ENCODE measurements at places on chromosomes 5 and 9.

- DNase-seq = no peak
Observed at GRCh38 chr9:7055171-7055903, 297.6 kb downstream of the KDM4C start.

- DNase-seq = peak; percentile 94
Observed at GRCh38 chr5:32233696-32234447, 59.8 kb upstream of the GOLPH3 start.

DNA sequence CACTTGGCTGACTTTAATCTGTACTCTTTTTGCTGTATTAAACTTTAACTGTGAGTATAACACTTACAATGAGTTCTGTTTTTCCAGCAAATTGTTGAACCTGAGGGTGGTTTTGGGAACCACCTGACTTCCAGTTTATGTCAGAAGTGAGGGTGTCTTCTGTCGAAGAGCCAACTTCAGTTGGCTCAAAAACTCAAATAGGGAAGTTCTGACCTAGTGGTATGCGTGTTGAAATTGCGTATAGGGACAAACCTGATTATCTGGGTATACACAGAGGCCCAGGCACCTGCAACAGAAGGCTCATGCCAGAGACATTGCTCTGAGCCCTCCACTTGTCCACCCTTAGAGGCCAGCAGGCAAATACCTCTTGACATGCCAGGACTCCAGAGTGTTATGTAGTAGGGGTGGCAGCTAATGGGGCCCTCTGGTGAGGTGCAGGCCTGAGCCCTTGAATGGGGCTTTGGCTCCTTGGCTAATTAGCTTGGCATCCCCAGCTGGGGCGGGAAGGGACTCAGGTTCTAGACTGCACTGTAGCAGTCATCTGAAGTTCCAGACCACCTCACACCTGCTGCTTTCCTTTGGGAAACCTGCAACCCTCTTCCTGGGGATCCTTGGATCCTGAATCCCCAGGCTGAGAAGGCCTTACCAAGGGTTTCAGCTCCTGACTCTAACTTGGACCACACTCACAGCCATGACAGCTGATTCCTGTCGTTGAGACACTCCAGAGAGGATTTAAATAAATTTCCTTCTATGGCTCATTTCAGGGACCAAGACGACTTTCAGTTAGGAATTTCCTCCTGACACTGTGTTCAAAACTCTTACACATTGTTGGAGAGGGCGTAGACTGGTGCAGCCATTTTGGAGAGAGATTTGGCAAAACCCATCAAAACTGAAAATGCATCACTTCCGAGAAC, 189.6 kb downstream of the HSPA4 start:
- DNase-seq = no peak

DNA sequence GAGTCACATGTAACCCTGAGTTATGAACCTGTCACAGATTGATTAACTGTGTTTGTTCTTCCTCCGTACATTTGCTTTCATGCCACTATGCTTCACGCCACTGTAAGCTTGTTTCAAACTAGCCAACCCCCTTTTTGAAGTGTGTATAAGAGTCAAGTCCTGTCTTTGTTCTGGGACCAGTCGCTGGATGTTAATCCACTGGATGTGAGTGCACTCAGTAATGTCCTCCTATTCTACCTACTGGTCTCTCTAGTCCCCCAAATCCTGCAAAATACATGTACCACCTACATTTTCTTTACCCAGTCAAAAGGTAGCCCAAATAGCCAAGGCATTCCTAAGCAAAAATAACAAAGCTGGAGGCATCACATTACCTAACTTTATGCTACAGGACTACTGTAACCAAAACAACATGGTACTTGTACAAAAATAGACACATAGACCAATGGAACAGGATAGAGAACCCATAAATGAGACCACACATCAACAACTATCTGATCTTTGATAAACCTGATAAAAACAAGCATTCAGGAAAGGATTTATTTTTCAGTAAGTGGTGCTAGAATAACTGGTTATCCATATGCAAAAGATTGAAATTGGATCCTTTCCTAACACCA, 1139.1 kb upstream of the SEMA6A start:
- no peak for DNase-seq

GRCh38 chr5:95949810-95950209, 11.8 kb downstream of the ELL2 start:
- no peak for DNase-seq

DNA sequence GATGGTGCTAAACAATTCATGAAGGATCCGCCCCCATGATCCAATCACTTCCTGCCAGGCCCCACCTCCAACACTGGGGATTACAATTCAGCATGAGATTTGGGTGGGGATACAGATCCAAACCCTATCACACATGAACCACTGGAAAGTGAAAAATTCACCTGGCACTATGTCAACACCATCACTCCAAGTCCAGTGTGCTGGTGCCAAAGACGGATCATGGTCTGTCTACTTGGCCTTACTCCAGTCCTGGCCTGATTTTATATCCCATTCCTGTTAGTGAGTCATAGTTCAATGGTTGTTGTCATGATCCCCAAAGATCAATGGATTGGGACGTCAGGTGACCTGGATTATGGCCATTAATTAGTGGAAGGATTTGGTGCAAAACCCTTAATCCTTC, 147.4 kb upstream of the RPS23 start:
- no peak for DNase-seq

GRCh38 chr5:8869932-8870331, 675.9 kb downstream of the SEMA5A start:
- DNase-seq = no peak

DNA sequence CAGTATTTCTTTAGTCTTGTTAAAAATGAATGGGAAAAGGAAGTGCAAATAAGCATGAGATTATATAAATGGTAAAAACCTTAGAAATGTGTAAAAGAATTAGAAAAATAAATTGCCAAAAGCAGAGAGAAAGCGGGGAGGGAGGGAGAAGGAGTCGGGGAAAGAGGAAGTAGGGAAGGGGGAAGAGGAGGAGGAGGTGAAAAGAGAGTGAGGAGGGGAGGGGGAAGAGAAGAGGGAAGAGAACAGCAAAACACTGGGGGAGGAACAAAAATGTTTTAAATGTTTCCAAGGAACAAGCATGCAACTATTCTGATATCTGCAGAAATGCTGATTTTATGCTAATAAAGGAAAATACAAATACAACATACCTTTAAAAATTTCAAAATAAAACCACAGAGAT, 317.5 kb downstream of the PIK3R1 start:
- no peak for DNase-seq

DNA sequence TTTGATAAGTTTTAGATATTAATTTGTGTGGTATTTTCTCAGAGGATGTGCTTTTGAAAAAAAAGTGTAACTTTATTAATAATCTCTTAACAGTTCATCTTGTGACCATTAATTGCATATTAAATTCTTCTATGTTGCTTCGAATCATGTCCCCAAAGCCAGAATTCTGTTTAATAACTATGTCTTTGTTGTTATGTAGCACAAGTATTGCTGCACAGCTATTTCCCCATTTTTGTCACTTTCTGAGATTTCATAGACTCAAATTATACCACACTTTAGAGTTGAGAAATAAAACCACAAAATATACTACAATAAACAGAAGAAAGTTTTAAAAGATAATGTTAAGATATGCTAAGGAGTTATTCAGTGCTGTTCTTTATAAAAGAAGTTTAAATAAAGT, 2.8 kb downstream of the MEF2C start:
- DNase-seq = no peak

GRCh38 chr9:135614821-135615665, 24.3 kb downstream of the GLT6D1 start:
- no peak for DNase-seq

DNA sequence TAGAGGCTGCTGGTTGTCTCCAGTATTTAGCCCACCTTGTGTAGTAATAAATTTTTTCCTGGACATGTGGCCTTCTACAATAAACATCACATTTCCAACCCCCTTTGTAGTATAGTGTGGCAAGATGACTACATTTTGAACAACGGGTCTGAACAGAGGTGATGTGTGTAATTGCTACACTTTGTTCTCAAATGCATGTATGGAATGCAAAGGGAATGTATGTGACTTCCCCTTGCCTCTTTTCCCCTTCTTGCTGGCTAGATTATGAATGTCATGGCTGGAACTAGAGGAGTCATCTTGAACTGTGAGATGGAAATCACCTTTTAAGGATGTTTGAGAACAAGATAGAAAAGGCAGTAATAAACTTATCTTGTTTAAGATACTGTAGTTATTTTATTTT, 54.5 kb downstream of the PRR16 start:
- DNase-seq = no peak

GRCh38 chr5:86127696-86128095, 490.0 kb upstream of the COX7C start:
- DNase-seq = no peak

GRCh38 chr5:34555699-34556508, 100.2 kb upstream of the RAI14 start:
- no peak for DNase-seq

- no peak for DNase-seq
Observed at GRCh38 chr5:140108093-140109017, 5.6 kb upstream of the PURA start.

- peak; percentile 98 for DNase-seq
Observed at GRCh38 chr5:126002222-126002897, 420.8 kb upstream of the GRAMD2B start.

DNA sequence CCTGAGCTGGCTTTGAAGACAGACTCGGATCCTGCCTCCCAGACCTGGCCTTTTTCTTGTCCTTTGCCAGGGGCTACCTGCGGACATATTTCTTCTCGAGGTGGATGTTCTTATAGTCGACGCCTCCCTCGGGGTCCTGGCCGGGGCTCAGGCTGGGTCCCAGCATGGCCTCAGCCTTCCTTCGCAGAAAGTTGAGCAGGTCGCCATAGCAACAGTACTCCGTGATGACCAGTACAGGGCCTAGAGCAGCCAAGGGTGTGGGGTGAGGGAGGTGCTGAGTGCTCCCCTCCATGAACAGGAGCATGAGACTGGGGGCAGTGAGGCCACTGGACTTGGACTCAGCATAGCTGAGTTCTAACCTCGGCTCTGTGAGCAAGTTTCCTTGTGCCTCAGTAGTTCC, 26.7 kb downstream of the CSF1R start:
- no peak for DNase-seq

- no peak for DNase-seq
Observed at GRCh38 chr9:131656356-131657036, 83.4 kb downstream of the RAPGEF1 start.

GRCh38 chr5:172891716-172892421, 57.8 kb downstream of the ERGIC1 start:
- no peak for DNase-seq

DNA sequence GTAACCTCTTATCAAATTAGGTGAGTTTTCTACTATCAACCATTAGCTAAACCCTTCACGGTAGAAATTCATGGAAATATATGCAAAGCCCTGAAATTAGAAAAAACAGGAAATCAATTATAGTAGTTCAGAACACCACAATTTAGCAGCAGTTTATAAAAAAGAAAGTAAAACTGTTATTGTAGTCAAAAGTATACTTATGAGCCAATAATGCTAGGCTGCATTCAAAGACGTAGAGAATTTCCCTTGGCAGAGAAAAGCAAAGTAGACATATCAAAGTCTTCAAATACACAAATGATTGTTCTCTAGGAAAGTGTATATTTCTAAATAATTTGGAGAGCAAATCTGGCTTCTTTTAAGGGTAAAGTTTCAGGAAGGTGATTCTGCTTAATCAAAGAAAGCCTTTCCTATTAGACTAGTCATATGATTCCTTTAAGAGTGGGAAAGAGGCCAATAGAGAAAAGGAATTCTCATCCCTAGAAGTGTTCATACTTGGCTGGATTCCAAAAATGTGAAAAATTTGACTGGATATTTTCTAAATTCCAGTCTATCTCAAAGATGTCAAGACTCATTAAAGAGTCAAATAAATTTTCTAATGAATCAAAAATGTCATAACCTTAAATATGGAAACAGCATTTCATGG, 185.5 kb downstream of the SMC2 start:
- DNase-seq = peak; percentile 47

Measured in astrocyte of the cerebellum (primary cell).